Cerebellar cortex (tissue), 1 donor: ENCODE measurements at places on chromosomes 2 and 18.

DNA sequence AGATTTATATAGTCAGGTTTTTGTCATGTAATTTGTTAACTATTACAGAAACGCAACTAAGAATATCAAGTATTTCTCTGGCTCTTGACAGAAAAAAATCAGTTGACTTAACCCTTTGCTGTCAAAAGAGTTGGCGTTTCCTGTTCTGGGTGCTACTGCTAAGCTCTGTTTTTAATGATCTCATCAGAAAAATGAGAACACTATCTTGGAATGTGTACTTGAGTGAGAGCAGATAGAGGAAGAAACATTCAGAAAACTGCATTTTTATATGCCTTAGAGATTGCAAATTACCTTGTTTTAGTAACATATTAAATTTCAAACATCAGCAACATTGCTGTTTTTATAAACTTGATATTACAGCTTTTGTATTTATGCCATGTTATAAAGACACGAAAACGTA, 297.9 kb downstream of the RDH14 start:
- DNase-seq: no peak

GRCh38 chr2:148653437-148653836, 8.9 kb downstream of the EPC2 start:
- DNase-seq: no peak

- no peak for DNase-seq
Measured at GRCh38 chr2:154466226-154466625, 232.3 kb upstream of the KCNJ3 start.

DNA sequence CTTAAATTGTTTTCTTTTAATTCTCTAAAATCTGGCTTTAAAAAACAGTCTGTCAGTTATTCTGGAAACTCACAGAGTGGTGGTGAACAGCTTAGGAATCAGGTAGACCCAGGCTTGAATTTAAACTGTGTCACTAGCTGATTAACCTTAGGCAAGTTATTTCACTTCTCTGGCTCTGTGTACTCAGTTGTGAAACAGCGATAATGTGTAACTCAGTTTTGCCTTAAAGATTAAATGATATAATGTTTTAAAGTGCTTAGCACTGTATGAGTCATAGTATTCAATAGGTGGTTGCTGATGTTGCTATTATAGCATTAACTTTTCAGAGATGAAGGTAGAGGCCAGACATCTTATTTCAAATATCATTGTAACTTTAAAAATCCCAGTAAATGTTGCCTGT, 40.7 kb downstream of the PKP4 start:
- DNase-seq: no peak

DNA sequence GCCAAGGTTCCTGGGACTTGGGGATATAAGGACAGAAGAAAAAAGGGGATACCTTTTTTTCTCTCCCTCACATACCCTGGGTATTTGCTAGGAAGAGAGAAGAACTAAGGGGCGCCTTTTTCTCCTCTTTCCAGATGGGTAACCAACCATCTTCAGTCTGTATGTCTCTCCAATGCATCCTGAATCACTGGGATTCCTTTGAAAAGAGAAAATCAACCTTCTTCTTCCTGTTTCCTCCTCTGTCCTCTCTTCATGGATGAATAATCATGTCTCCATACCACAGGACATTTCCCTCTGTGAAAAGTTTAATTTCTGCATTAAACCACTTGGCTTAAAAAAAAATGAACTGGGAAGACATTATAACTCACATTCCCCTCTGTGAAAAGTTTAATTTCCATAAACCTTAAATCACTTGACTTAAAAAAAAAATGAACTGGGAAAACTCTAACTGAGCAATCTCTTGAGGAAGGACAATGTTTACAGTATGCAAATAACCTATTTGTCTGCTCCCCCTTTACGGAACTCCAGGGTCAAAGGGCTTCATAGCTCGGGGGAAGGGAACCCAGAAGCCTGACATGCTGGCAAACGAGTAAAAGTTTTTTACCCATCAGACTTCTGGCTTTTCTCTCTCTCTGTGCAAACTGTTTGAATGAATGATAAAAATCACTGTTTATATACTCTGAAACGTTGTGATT, 56.7 kb upstream of the FAM98A start:
- DNase-seq: no peak

DNA sequence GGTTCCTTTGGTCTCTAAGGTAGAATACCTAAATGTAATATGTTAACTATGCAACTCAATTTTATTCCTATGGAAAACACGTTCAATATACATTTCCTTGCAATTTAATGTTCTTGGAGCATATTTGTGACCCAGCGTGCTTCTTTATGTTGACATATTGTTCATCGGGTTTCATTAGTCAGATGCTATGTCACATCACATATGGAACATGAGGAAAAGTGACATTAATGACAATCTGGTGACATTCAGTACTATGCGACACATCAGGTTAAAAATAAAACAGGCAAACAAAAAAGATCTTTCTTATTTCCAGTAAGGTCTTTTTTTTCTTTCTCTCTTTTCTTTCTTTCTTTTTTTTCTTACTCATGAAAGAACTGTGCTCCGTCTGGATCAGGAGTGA, 135.6 kb upstream of the SMIM21 start:
- DNase-seq: no peak

DNA sequence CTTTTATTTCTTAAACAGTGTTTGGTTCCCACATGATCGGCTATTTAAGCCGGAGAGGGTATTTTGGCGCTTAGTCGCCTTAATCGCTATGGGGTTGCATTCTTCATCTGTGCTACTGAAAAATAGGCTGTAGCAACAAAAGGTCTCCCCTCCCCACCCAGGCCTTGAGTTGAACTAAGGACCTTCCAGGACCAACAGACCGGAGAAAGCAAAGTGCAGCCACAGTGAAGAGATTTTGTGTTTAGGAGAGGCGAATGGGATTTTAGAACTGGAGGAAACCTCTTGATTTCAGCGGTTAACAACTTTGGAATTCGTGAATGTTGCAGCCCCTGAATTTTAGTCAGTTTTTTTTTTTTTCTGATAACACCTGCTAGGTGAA, 1.4 kb downstream of the ITGA6 start:
- DNase-seq: peak; percentile 13

DNA sequence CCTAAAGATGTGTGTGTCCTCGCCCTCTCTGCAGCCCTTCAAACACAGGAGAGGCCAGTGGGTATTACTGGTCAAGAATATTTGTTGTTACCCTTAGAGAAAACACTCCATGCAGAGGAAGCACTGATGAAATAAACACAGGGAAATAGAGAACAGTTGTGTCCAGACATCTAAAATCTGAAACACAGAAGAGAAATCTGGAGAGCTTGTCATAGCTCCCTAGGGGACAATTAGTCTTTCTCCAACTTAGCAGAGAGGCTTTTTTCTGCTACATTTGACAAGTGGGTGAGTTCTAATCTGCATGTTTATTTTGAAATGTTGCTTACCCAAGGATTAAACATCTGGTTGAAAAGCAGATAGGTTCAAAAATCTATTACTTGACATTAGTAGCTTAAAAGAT, 190.1 kb downstream of the CTNNA2 start:
- no peak for DNase-seq

- DNase-seq: no peak
Measured at GRCh38 chr2:164898475-164898874, 56.9 kb downstream of the SLC38A11 start.

GRCh38 chr18:10319026-10319425, 135.4 kb upstream of the APCDD1 start:
- no peak for DNase-seq

DNA sequence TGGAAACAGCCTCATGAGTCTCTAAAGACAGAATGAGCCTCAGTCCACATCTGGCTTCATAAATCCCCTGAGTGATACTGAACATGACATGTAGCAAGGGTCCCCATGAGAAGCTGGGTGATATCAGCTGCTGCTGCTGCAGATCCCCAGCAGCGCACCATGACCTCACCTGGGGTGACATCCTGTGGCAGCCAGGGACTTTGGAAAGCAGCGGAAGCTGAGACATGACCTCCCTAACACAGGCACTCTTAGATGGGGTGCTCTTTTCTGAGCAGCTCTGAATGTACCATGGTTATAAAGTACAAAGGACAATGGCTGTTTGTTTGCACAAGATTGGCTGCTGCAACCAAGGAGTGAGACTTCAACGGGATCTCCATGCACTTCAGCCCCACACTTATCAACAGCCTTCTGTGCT, 74.7 kb upstream of the TMEM200C start:
- no peak for DNase-seq

GRCh38 chr2:191995285-191995684, 148.4 kb upstream of the CAVIN2 start:
- DNase-seq: no peak

- peak; percentile 93 for DNase-seq
Measured at GRCh38 chr2:25257032-25257552, 84.6 kb downstream of the DNMT3A start.

DNA sequence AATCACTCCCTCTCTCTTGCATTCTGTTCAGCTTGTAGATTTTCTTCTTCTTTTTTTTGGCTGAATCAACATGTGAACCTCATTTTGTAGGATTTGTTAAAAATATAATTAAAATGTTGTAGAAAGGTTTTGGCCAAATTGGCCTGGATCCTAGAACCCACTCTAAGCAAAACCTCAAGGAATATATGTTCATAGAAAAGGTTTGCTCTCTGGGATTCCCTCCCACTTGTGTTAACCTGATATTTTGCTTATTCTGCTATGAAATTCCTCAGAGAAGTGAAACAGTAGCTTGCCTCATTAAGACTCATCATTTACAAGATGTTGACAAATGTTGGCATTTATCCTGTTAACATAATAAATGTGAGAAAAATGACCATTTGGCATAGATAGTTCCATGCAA, 456.7 kb downstream of the TMEM182 start:
- DNase-seq: no peak

DNA sequence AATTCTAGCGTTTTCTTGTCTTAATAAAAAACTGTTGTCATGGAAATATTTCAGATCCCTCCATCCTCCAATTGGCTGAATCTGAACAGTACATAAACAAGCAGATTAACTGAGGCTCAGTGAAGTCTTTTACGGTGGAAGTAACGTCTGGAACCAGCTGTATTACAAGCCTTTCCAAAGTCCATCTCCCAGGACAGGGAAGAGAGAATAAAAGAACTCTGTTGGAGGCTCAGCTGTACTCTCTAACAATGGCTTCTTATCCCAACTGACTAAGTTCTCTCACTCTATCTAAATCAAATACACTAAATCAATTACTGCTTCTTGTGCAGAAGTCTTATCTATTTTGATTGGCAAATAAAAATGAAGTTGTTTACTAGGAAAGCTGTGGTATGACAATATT, 19.9 kb upstream of the NEDD4L start:
- no peak for DNase-seq

DNA sequence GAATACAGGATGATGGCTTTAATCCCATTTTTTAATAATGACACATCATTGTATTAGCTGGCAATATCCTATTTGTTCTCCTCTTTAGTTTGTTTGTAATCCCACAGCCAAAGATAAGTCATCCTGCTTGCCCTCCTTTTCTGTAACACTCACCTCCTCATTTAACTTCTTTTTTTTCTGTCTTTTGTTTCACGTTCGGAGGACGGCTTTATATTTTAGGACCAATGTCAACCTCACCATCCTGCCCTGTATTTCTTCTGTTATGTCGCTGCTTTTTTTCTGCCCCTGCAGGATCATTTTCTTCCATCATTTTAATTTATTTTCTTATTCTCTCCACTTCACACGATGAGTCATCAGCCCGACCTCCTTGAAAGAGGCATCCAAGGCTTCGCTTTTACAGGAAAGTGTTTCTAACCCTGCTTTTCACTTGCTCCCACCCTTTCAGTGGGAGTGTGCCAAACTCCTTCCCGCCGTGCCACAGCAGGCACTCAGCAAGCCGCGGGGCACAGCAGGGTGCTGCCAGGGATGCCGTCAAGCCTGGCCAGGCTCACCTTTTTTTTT, 11.4 kb downstream of the RAB31 start:
- DNase-seq: no peak

DNA sequence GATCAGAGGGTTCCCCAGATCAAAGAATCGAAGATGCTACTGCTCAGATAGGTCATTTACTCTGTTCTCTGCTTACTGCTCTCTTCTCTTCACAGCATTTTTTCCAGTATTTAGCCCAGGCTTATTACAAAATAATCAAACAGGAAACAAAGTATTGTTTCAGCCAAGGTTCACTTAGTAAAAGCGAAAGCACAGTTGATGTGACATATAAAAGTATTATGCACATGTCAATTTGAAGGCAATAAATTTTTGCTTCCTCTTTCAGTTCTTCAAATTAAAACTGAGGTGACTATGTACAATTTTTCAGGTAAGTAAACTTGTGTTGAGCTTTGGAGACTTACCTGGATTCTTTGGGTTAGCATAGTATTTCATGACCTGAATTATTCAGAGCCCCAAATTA, 262.8 kb upstream of the CHST9 start:
- DNase-seq: no peak

DNA sequence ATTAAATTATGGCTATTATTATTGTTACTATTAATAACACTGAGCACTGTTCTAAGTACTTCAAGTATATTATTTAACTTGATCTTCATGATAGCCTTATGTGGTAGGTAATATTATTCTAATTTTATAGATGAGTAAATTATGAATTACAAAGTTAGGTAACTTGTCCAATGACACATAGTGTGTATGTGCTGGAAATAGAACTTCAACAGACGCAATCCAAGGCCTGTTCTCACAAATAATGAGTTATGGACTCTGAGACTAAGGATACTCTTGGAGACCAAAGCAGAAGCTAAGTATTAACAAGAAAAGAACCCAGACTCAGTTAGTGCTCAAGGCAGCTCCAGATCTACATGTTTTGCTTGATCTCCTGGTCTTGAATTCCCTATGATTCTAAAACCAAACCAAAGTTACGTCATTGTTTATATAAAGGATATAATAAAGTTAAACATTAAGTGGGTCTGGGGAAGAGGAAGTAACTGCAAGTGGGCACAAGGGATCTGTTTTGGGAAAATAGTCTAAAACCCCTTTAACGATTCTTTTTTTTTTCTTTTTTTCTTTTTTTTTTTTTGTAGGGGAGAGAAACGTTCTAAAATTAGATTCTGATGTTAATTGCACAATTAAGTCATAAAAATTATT, 211.3 kb downstream of the ERBB4 start:
- DNase-seq: no peak

DNA sequence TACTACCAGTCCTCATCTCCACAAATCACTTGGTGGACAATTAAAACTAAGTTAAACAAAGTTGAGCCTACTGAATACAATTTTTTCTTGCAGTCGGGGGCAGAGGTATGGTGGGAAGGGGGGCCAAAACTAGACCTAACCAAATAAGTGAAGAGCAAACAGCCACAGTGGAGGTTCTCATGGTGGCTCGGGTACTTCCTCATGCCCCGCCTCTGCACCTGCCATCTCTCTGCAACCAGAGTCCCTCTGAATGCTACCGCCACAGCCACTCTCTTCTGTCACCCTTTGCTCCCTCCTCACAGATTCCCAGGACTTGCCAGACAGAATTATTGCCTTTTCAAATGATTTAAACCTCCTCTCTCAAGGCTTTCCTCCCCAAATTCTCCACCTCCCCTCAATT, 204.2 kb downstream of the TMEM247 start:
- no peak for DNase-seq
